ENCODE measurements at places on chromosomes 3 and 15.

DNA sequence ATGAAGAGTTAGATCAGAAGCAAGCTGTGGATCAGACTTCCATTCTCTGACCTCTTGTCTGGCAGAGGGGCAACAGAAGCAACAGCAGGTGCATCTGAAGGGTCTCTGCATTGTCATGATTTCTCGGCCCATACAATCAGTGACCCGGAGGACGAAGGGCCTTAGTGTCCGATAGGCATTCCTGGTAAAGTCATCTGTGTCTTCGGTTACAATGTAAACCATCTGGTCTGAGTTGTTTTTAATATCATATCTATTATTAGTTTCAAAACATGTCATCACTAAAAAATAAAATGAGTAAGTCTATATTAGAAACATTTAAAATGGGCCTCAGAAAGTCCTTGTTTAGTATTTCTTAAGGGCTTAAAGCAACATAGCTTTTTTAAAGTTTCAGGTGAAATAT lies 38.8 kb upstream of the PLOD2 start:
- DNase-seq = no peak

- DNase-seq = no peak
Measured at GRCh38 chr3:60339304-60339703, 911.9 kb downstream of the FHIT start.

GRCh38 chr3:164222197-164222596 lies 856.1 kb downstream of the SI start:
- DNase-seq = no peak

- no peak for DNase-seq
Measured at GRCh38 chr3:39548282-39548681, 80.8 kb downstream of the MOBP start.

- no peak for DNase-seq
Measured at GRCh38 chr3:52529376-52530333, 4.0 kb downstream of the NT5DC2 start.

GRCh38 chr3:149752788-149753136 lies 473 bp upstream of the COMMD2 start:
- no peak for DNase-seq

DNA sequence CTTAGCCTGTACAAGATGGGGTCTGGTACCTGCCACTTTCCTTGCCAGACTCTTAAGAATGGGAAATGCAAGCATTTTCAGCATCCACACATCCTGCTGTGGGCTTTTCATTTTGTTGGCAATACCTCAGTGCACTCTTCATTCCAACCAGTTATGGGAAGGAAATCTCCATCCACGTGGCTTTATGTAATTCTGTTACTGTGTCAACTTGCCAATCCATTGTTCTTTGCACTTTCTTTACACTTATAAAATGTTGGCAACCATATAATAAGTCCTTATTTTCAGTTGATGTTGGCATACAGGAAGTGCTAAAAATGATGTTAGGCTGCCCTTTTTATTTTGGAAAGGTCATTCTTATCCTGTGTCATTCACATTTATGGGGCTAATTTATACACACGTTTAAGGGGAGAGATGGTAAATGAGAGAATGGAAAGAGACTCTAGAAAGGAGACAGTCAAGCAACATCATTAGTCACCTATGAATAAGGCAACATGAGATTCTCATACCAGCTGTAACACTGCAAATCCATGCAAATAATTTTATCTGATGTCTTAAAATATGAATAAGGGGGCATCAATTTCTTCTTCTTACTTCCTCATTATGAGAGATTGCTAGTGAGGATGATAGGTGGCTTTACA lies 238.7 kb downstream of the CHST2 start:
- no peak for DNase-seq

DNA sequence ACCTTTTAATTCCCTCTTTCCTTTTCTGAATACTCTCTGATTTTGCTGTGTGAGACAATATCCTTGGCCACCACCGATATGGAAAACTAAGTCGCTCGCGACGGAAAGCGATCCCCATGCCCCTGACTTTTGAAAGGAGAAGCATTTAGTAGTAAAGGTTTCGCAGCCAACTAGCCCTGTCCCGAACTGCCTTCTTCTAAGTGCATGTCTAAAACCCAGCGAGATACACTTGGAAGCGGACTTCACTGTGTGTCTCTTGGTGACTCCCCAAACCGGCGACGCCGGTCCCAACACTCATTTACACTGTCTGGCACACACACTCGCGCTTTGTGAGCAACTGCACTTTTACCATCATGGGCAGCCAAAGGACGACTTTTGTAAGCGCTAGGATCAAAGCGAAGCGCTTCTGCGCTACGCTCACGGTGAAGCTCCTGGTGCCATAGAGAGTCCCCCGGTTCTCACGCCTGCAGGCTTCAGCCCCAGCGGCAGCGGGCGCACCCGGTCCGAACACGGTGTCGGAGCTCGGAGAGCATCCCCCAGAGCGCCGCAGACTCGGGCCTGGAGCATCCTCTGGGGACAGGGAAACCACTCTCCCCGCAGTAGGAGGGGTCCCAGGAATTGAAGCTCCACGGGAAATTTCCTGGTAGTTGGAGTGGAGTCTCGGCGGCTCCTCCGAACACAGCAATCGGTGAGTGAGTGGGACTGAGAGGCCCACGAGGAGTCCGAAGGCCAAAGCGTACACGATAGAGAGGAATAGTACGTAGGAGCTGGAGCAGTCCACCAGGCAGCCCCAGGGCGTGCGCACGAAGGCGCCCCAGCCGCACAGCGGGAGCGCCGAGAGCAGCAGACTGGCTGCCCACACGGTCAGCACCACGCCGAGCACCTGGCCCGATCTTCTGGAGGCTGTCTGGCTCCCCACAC lies 1.4 kb downstream of the GPR149 start:
- no peak for DNase-seq

GRCh38 chr15:59197454-59197853 lies 9.2 kb upstream of the LDHAL6B start:
- DNase-seq = no peak

DNA sequence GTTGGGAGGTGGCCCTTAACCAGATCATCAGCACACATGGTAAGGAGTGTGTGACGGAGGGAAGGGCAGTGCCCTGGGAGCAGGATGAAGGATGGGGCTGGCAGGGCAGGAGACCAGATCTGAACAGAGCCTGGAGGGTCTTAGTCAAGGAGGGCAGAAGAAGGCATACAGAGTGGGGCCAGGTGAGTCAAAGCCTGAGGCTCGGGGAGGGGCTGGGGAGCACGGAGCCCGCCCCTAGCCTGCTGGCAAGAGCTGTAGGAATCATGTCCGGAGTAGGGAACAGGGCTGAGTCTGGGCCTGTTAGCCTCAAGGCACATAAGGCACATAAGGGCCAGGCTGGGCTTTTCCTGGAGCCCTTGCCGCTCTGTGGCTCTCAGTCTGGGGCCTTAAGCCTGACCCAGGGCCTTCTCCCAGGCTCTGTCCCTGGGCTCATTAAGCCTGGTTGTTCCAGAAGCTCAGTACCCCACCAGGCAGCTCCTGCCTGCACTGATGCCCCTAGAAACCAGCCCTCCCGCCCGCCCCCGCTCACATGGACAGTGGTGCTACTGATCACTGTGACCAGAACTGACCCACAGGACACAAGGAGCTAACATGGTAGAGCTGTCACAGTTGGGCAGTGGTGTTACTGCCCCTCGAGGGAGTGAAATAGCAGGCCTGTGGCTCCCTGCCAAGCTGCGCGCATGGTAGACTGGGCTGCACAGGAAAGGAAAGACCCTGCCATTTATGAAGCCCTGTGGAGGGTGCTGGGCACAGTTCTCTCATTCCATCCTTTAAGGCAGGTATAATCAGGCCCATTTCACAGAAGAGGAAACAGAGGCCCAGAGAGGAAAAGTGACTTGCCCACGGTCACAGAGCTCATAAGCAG lies 14.6 kb downstream of the ISG20 start:
- no peak for DNase-seq

- DNase-seq = no peak
Measured at GRCh38 chr3:80677796-80678195, 910.0 kb upstream of the ROBO1 start.

- no peak for DNase-seq
Measured at GRCh38 chr15:29822100-29822683, at the start of gene TJP1. Gene TJP1 (minus strand): TSS chr15:29822468. CDS start chr15:29822028, 440 bp downstream.

- DNase-seq = no peak
Measured at GRCh38 chr15:63172851-63173451, 15.7 kb upstream of the RPS27L start.

GRCh38 chr3:133130168-133130567 lies 92.0 kb downstream of the TMEM108 start:
- DNase-seq = no peak

DNA sequence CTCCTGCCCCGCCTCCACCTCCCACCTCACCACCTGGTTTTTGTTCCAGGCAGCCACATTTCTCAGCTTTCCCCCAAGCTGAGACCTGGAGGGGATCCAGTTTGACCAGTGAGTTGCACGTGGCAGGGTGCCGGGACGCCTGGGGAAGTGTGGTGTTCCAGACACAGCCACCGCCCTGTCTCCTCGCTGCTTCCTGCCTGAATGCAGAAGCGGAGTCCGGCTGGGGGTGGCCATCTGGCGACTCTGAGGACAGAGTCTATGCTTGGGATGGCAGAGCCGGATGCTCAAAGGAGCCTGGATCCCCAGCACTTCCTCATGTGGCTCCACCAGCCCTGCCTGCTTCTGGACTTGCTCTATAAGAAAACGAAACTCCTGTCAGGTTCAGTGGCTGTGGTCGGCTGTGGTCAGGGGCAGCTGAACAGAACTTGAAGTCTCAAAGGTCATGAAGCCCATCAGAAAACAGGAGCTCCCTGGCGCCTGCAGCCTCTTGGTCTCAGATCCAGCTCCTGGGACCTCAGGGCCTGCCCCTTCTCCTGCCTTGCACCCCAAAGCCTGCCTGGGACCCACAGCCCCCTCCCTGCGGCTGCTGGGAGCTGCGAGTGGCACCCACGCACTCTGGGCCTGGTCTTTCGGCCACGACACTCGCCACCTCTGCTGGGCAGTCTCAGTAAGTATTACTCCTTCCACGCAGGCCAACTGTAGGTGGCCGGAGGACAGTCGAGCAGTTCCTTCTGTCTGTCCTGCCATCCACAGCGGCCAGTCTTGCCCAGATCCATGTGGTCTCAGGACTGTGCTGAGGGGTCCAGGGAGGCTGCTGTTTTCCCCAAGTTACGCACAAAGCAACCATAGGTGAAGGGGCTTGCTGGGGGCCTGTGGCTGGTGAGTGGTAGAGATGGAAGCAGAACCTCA lies 112.8 kb upstream of the MEF2A start:
- DNase-seq = no peak

DNA sequence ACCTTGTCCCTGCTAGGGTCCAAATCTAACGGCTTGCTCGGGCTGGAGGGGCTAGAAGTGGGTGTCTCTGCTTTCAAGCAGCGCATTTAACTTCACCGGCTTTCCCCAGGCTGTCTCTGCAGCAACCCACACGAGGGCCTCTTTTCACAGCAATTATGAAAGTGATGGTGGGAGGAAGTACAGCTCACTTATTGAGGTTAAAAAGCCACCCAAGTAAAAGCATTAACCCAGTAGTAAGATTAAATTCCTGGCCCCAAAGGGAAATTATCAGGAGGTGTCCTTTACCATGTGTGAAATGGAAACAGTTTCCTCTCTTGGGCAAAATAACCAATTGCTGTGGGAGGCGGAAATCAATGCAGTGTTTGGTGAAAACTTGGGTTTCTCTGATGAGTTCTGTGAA lies 41.1 kb downstream of the NGRN start:
- no peak for DNase-seq

DNA sequence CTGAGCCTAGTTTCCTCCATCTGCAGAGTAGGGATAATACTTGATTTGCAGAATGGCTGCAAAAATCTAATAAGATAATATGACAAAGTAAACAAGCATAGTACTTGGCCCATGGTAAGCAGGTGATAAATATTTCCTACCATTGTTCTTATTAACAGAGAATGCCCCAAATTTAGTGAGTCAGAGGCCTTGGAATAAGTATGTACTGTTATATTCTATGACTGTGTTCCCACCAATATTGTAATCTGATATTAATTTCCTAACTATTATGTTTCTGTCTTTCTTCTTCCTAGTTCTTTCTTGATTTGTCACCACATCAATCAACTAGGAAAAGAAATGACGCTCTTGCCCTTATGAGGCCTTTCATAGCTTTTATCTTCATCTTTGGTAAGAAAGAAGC lies 178.4 kb upstream of the SLC2A2 start:
- no peak for DNase-seq

DNA sequence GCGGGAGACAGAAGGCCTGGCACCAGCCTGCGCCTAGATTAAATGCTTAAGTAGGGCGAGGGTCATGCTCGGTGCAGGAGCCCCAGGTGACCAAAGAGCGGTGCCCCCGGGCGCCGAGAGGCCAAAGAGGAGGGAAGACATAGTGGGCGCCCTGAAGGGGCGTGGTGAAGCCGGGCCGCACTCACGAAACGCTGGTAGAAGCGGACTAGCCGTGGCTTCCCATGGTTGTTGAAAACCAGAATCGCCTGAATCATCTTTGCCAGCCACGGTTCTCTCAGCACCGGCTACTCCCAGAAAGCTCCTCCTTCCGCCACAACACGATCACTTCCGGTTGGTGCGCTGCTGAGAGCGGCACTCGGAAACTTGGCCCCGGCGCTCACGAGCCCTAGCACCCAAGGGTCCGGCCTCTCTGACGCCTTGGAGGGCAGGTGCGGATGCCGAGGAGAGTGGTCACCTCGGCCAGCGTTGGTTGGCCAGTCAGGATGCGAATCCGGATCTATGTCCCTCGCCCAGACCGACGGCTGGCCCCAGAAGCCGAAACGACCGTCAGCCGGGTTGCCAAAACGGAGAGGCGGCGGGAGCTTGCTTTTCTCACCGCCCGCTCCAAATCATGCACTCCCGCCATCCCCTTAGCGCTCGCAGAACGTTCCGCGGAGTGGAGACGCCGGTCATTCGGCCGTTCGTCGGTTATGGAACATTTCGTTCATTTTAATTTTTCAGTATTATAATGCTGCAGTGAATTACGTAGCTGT lies at the start of gene AP3S2:
Gene AP3S2, minus strand, starts transcription at position 299 of the 752 bp plus-strand sequence. Its CDS starts 45 bp downstream, at position 254.
- DNase-seq = peak; percentile 54

GRCh38 chr15:90001062-90001682 lies at the start of gene ZNF710:
Gene ZNF710 (plus strand): TSS chr15:90001324. CDS start chr15:90067138, 65,814 bp downstream.
- peak; percentile 49 for DNase-seq

- DNase-seq = no peak
Measured at GRCh38 chr3:55597641-55598040, 110.5 kb upstream of the WNT5A start.

- DNase-seq = no peak
Measured at GRCh38 chr3:174681784-174682183, 177.3 kb upstream of the NAALADL2 start.

DNA sequence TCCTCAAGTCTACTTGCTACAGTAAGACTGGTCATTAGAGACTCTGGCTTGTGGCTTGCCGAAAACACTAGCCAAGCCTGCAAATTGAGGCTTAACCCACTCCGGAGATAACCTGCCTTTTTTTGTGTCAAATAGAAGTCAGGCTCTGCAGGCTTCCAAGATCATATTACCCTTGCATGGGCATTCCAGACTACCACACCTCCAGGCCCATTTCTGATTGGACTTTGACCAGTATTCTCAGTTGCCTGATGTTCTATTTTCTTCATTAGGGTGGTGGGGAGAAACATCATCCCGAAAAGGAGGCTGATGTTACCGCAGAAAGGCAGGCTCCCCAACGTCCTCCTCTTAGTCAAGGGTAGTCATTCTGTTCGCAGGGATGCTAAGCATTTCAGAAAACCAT lies 68.1 kb upstream of the FOXP1 start:
- no peak for DNase-seq

- DNase-seq = peak; percentile 27
Measured at GRCh38 chr15:32668942-32669341, 27.4 kb downstream of the SCG5 start.

GRCh38 chr15:73711526-73711925 lies 27.3 kb downstream of the CD276 start:
- no peak for DNase-seq
